ENCODE measurements at places on chromosomes 1 and 21.
A peak's percentile ranks its signal among the peaks of the same experiment; 100 is the strongest.

GRCh38 chr21:33051925-33052324 is 18.0 kb upstream of the OLIG1 start:
- no peak for DNase-seq

DNA sequence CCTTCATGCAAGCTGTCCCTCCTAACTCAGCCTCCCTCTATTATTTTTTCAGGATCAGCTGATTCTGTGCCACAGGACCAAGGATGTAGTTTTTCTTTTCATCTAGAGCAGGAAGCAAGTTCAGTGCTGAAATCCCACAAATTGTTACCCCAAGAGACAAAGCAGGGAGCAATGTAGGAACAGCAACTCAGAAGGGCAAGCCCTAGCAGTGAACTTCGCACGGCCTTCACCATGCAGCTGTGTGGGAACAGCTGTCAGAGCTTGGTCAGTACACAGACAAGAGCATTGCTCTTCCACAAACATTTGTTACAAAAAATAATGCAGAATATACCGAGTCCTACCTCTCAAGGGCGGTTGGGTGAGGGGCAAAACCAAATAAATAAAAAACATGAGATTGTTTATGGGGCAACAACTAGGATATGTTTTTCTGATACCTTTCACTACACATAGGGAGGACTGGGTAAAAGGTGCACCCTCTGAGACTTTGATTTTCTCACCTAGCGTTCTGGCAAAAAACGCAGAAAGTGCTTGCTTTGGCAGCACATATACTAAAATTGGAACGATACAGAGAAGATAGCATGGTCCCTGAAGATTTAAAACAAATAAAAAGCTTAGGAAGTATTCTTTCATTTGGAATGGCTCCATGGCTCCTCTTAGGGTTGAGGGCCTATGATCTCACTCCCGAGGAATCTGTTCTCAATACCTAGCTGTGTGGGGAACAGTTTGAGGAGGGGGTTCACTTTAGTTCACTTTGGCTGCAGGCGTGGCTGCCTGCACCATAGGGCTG is 37.1 kb upstream of the ANGPTL7 start:
- no peak for DNase-seq

GRCh38 chr1:192861860-192862259 is 53.0 kb downstream of the RGS2 start:
- no peak for DNase-seq

- DNase-seq: peak; percentile 37
Measured at GRCh38 chr1:167631936-167632614, 2.0 kb downstream of the RCSD1 start.

DNA sequence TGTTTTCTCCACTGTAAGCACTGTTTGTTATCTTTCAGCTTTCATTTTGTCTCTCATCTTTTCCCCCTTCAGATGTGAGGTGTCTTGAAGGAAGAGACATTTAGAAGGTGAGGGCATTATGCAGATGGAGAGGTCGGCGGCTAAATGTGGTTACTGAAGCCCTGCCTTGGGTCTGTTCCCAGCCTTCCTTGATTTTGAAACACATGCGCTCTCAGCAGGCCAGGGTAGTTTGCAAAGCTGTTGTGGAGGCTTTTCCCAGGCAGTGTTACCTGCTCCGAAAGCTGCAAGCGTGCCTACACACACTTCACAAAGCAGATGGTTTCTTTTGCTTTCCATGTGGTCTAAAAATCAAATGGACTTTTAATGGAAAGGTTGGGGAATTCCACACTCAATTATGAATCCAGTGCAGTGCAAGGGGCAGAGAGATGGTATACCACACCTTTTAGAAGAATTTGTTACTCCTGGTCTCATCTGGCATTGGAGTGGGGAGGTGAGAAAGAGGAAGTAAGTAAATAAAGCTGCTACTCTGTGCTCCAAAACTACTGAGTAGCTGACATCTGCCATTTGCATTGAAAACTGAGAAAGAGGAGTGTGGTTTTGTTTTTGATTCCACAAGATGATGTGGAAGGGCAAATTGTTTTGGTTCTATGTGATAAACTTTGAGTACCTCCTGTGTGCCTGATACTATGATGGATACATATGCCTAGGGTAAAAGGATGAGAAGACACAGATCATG is 91.9 kb downstream of the NFIA start:
- no peak for DNase-seq

- DNase-seq: no peak
Measured at GRCh38 chr1:184533049-184533448, 146.2 kb downstream of the C1orf21 start.

Data from stimulated activated CD4-positive, alpha-beta T cell treated with anti-CD3 and anti-CD28 coated beads, Interleukin-2, amount 100 ng/mL, for 24 hours (primary cell).